ENCODE measurements at places on chromosomes 7 and 10. TPM values are rescaled to one million over a fixed set of nuclear protein-coding genes. Genes with fewer than 3 reads are reported as not detected.

GRCh38 chr10:31808258-31809218, 120.1 kb downstream of the ARHGAP12 start:
- DNase-seq = no peak

GRCh38 chr7:72292794-72293193, 119.3 kb downstream of the CALN1 start:
- DNase-seq = no peak

DNA sequence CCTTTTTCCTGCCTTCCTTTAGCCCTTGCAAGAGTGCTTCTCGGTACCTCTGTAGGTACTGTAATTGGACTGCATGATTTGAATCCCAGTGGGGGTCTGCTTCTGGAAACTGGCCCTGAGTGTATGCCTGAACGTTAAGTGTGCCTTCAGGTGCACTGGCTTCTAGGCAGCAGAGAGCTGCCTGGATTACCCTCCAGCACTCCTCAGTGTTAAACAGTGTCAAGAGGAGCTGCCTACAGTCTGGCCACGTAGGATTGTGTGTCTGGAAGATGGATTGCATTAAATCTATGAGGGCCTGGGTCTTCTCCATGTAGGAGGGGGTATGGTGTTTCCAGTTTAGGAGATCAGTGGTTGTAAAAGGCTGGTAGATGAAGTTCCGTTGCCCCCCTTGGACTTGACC, 103.7 kb downstream of the TRIM24 start:
- no peak for DNase-seq

GRCh38 chr10:88582411-88582805, 710 bp downstream of the RNLS start:
- DNase-seq = no peak

GRCh38 chr7:106553446-106553836, 107.5 kb downstream of the CCDC71L start:
- DNase-seq = no peak

Gene NUTM2E
- 1.3 TPM for total RNA-seq

Gene CALHM1
- not detected for total RNA-seq

Gene PRLHR
- total RNA-seq = not detected

Gene UPK3BL1
- total RNA-seq = 19.6 TPM

Measured in kidney epithelial cell (primary cell).